ENCODE measurements at places on chromosomes 5 and 9. TPM values are rescaled to one million over a fixed set of nuclear protein-coding genes. Genes with fewer than 3 reads are reported as not detected.
A peak's percentile ranks its signal among the peaks of the same experiment; 100 is the strongest.

GRCh38 chr9:137049544-137050449, 3.8 kb upstream of the NPDC1 start:
- DNase-seq = no peak
- H3K36me3 ChIP-seq = no peaks in the 10 kb centered on the region
- no peak overlapping the region for H3K4me3 ChIP-seq
- no peaks in the 10 kb centered on the region for H3K27me3 ChIP-seq

GRCh38 chr5:31717561-31717960, 78.6 kb downstream of the PDZD2 start:
- peaks cover 35% of the 10 kb centered on the region for H3K4me1 ChIP-seq
- H3K36me3 ChIP-seq = no peaks in the 10 kb centered on the region
- H3K4me3 ChIP-seq = no peak overlapping the region

DNA sequence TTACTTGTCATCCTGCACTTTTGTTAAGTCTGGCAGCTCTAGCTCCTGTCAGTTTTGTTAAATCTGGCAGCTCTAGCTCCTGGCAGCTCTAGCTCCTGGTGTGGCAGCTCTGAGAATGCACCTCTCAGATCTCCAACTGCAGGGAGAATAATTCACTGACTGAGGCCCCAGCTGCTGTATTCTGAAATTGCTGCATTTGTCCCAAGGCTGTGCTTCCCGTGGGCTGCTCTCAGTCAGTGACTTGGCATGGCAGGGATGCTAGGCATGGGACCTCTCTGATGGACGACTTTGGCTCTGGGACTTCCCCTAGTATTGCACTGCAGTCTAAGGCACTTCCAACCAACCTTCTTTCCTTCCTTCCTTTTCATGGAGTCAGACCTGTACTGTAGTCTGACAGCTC, 475.7 kb downstream of the CCDC171 start:
- H3K4me1 ChIP-seq = no peaks in the 10 kb centered on the region
- no peak for DNase-seq
- no peak overlapping the region for H3K27ac ChIP-seq
- H3K27me3 ChIP-seq = no peaks in the 10 kb centered on the region

- DNase-seq = no peak
- H3K4me3 ChIP-seq = no peak overlapping the region
- H3K27me3 ChIP-seq = no peaks in the 10 kb centered on the region
- H3K36me3 ChIP-seq = peaks cover 43% of the 10 kb centered on the region
These were observed 6.1 kb downstream of the ANXA1 start for GRCh38 chr9:73157811-73158210.

GRCh38 chr5:65434122-65434521, 47.6 kb downstream of the ADAMTS6 start:
- H3K4me1 ChIP-seq = no peaks in the 10 kb centered on the region
- H3K4me3 ChIP-seq = no peak overlapping the region
- DNase-seq = no peak
- H3K27me3 ChIP-seq = no peaks in the 10 kb centered on the region
- no peaks in the 10 kb centered on the region for H3K36me3 ChIP-seq
- no peak overlapping the region for H3K27ac ChIP-seq

DNA sequence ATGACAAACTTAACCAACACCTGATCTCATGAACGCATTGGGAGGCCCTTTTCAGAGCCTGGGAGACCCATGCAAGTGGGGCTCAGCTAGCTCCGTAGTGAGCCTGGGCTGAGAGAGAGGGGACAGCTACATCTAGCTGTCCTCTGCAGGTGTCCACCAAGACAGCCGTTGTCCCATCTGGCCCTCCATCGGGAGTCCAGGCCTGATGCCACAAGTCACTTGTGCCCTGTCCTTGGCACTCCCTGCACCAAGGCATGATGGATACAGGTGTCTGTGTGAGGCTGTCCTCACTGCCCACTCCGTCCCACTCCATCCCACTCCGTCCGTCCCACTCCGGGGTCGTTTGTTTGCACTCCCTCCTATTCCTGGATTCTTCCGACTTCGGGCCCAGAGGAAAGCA, 2.5 kb upstream of the EDF1 start:
- no peak for DNase-seq
- H3K27me3 ChIP-seq = no peaks in the 10 kb centered on the region
- no peak overlapping the region for H3K4me3 ChIP-seq

Gene OTP
- not detected for total RNA-seq

Gene TMEM38B
- total RNA-seq = 56.7 TPM

- H3K4me3 ChIP-seq = no peak overlapping the region
- no peak for DNase-seq
- no peaks in the 10 kb centered on the region for H3K4me1 ChIP-seq
These were observed 100.5 kb upstream of the GNAQ start for GRCh38 chr9:78131969-78132700.

GRCh38 chr5:88245893-88246244, 22.8 kb downstream of the TMEM161B start:
- no peaks in the 10 kb centered on the region for H3K27me3 ChIP-seq
- DNase-seq = no peak
- no peaks in the 10 kb centered on the region for H3K4me1 ChIP-seq
- no peaks in the 10 kb centered on the region for H3K36me3 ChIP-seq

DNA sequence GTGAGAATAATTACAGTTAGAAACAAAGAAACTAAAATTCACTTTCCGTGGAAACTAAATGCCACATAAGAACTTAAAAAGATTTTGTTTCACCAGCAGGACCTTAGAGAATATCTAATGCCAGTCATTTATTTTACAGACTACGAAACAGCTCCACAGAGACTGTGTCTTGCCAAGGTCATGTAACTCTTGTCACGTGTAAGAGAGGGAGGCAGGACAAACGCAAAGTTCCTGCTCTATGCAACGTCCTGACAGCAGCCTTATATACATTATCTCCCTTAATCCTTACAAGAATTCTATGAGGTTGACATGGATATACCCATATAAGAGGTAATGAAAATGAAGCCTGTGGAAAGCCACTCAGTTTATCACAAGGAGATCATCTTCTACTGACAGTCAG, 39.4 kb downstream of the CTNNAL1 start:
- peaks cover 12% of the 10 kb centered on the region for H3K36me3 ChIP-seq
- peaks cover 32% of the 10 kb centered on the region for H3K4me1 ChIP-seq
- peak overlapping the region; percentile 57 for H3K27ac ChIP-seq
- H3K27me3 ChIP-seq = no peaks in the 10 kb centered on the region
- no peak for DNase-seq

DNA sequence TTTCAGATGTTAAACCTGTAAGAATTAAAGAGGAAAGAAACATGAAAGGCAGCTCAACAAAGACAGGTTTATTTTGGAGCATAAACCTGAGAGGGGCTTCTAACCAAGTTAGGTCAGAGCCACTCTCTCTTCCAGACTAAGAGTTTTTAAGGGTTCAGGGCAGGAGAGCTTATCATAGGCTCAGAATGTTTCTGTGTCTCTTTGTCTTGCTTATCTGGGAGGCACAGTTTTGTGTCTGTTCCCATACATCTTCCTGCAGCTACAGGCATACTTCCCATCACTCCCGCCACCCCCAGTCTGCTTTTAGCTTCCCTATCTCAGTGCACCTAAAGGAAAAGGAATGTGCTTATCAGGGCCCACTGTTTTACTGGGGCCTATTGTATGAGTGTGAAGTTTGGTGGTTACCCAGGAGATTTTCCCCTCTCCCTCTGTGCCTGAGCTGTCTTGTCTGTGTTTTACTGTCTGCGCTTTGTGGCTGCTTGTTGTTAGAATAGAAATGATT, 21.9 kb downstream of the CD14 start:
- no peaks in the 10 kb centered on the region for H3K36me3 ChIP-seq
- H3K27me3 ChIP-seq = no peaks in the 10 kb centered on the region
- H3K4me1 ChIP-seq = no peaks in the 10 kb centered on the region
- no peak for DNase-seq

- no peaks in the 10 kb centered on the region for H3K27me3 ChIP-seq
- no peaks in the 10 kb centered on the region for H3K36me3 ChIP-seq
- H3K4me3 ChIP-seq = no peak overlapping the region
- no peak for DNase-seq
- H3K4me1 ChIP-seq = peaks cover 24% of the 10 kb centered on the region
- peak overlapping the region; percentile 83 for H3K27ac ChIP-seq
These were observed 130.1 kb upstream of the ZNF608 start for GRCh38 chr5:124876566-124876965.

Gene OR1J2
- not detected for total RNA-seq

- no peak overlapping the region for H3K27ac ChIP-seq
- H3K4me3 ChIP-seq = no peak overlapping the region
- no peak for DNase-seq
These were observed 642.4 kb upstream of the C9orf72 start for GRCh38 chr9:28215536-28216299.

Gene MYORG
- 5.4 TPM for total RNA-seq

DNA sequence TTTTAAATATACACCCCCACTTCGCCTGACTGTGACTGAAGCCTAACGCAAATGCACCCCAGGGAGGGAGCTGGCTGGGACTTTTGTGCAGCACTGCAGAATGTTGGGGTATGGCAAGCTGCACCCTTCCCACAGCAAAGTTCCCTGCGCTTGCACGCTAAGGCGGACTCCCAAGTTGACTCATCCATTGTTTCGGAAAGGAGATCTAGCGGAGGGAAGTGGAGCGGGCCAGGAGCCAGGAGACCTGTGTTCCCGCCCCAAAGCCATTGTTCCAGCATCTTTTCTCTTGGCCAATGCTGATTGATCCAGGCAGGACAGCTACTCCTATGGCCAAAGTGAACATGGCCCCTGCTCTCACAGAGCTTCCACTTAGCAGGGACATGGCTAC, 202.9 kb downstream of the AOPEP start:
- H3K4me1 ChIP-seq = peaks cover 23% of the 10 kb centered on the region
- no peak overlapping the region for H3K4me3 ChIP-seq
- peak overlapping the region; percentile 38 for H3K27ac ChIP-seq
- no peak for DNase-seq
- no peaks in the 10 kb centered on the region for H3K27me3 ChIP-seq

DNA sequence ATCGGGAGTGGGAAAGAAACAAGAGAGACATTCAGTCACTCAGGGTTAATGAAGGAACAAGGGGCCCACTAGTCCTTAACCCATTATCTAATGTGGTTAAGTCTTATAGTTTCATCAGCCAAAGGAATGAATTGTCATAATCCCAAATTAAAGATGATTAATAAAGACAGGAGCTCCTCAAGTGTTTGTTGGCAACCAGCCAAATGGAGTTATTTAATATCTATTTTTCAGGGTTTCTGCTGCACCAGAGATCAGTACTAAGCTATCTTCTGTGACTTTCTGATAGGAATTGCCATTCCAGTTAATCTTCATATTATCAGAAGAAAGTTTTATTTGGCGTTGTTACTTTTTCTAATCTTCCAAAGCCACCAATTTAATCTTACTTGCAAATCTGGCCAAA, 34.0 kb upstream of the FCHO2 start:
- DNase-seq = no peak
- H3K27ac ChIP-seq = no peak overlapping the region
- no peak overlapping the region for H3K4me3 ChIP-seq
- no peaks in the 10 kb centered on the region for H3K36me3 ChIP-seq
- H3K27me3 ChIP-seq = no peaks in the 10 kb centered on the region
- no peaks in the 10 kb centered on the region for H3K4me1 ChIP-seq

DNA sequence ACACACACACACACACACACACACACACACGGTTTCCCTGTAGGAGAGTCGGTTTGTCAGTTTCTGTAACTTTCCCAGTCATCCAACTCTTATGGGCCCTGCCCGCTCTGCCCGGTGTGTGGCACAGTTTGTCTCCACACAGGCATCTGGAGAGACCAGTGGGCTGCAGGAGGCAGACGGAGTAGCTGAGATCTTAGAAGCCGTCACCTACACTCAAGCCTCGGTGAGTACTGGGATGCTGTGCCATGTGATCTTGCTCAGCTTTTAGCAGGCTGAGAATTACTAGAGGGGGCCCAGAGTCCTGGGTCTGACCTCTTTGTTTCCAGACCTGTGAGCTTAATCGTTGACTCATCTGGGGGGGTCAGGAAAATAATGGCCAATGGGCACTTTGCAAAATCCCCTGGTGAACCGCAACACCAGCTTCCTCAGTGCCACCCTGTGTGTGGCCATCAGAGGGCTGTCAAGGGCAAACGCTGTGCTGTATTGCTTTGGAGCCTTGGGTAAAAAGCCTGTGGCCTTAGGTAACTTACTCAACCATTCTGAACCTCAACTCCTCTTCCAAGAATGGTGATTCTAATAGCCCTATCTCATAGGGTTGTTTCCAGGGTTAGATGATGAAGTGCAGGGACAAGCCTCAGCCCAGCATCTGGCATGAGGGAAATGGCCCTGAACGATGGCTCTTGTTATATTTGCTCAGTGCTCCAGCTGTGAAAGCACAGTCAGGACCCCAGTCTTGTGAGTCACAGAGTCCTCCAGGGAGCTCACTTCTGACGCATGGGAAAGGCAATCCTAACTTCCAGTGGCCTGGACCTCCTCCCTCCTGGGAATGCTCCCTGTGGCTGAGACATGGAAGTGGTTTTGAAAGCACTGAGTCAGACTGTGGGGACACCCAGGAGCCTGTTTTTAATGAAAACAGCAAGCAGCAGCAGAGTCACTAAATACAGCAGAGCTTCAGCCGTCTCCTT, 45.6 kb downstream of the COL15A1 start:
- H3K27ac ChIP-seq = peak overlapping the region; percentile 64
- no peak overlapping the region for H3K4me3 ChIP-seq
- no peaks in the 10 kb centered on the region for H3K36me3 ChIP-seq
- H3K27me3 ChIP-seq = no peaks in the 10 kb centered on the region

- no peak overlapping the region for H3K4me3 ChIP-seq
- H3K27ac ChIP-seq = no peak overlapping the region
- H3K27me3 ChIP-seq = no peaks in the 10 kb centered on the region
- peaks cover 2% of the 10 kb centered on the region for H3K4me1 ChIP-seq
- no peak for DNase-seq
These were observed 32.0 kb downstream of the MACROH2A1 start for GRCh38 chr5:135367076-135367475.

- no peak overlapping the region for H3K4me3 ChIP-seq
- H3K27me3 ChIP-seq = no peaks in the 10 kb centered on the region
- no peaks in the 10 kb centered on the region for H3K36me3 ChIP-seq
These were observed 257.9 kb upstream of the ANKRD55 start for GRCh38 chr5:56490971-56491468.

Gene SIT1
- total RNA-seq = not detected

- H3K4me3 ChIP-seq = no peak overlapping the region
- no peaks in the 10 kb centered on the region for H3K4me1 ChIP-seq
- H3K27me3 ChIP-seq = no peaks in the 10 kb centered on the region
- DNase-seq = no peak
- no peaks in the 10 kb centered on the region for H3K36me3 ChIP-seq
- no peak overlapping the region for H3K27ac ChIP-seq
These were observed 664.7 kb downstream of the ACTL7B start for GRCh38 chr9:108191065-108191464.

DNA sequence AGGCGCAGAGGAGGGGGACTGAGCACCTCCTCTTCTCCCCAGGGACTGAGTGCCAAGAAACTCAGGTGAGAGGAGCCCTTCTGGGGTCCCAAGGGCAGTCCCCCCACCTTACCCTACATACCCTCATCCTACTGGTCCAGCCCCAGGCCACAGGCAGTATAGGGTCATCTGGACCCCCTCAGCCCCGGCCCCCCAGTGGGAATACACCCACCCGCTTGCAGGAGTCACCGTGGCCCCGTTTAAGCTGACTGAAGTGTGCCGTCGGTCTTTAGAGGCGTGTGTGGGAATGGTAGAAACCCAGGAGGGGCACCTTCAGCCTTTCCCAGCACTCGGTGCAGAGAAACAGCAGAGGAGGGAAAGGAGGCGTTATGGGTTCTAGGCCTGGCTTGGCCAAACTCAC, 30.8 kb downstream of the COL15A1 start:
- H3K4me1 ChIP-seq = no peaks in the 10 kb centered on the region
- H3K27ac ChIP-seq = peak overlapping the region; percentile 73
- no peaks in the 10 kb centered on the region for H3K27me3 ChIP-seq
- H3K36me3 ChIP-seq = no peaks in the 10 kb centered on the region
- H3K4me3 ChIP-seq = no peak overlapping the region
- DNase-seq = no peak

- no peaks in the 10 kb centered on the region for H3K27me3 ChIP-seq
- H3K4me3 ChIP-seq = peak overlapping the region; percentile 67
- no peaks in the 10 kb centered on the region for H3K36me3 ChIP-seq
- peak; percentile 79 for DNase-seq
- peaks cover 40% of the 10 kb centered on the region for H3K4me1 ChIP-seq
- H3K27ac ChIP-seq = peak overlapping the region; percentile 79
These were observed 3.1 kb upstream of the RGMB start for GRCh38 chr5:98770209-98770910.
